Stimulated activated CD8-positive, alpha-beta memory T cell treated with anti-CD3 and anti-CD28 coated beads, Interleukin-4, amount 100 ng/mL, for 1 hour (primary cell): ENCODE measurements at places on chromosomes 4 and X.

GRCh38 chr4:137283737-137284136 is 248.6 kb downstream of the PCDH18 start:
- no peak for DNase-seq

- DNase-seq = no peak
These were observed 223.0 kb downstream of the TACR3 start for GRCh38 chr4:103496800-103497199.

- no peak for DNase-seq
These were observed 190.3 kb upstream of the PSAPL1 start for GRCh38 chr4:7625071-7625470.

DNA sequence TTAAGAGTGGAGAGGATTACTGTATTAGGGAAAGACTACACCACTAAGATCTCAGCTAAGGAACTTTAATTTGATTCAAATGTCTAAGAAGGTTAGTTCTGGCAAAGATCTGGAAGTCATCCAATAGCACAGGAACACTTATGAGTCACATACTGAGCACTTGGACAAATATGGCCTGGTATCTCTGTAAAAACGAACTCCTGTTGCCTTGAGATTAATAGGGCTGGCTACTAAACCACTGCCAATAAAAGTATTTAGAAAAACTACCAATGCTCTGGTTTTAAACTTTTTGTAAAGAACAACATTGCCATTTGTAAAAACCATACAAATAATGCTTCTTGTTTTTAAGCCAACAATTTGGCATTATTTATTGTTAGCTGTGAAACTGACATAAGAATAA is 70.5 kb downstream of the SEC24D start:
- DNase-seq = no peak

GRCh38 chrX:87525771-87526229 is 8.2 kb downstream of the KLHL4 start:
- no peak for DNase-seq

- DNase-seq = no peak
These were observed 537.3 kb upstream of the FTHL17 start for GRCh38 chrX:31609130-31609529.

- no peak for DNase-seq
These were observed 67.4 kb upstream of the HELT start for GRCh38 chr4:184950926-184951325.

GRCh38 chrX:122119361-122119760 is 1064.7 kb upstream of the GRIA3 start:
- no peak for DNase-seq

- DNase-seq = no peak
These were observed 9.4 kb upstream of the ADH1B start for GRCh38 chr4:99330648-99331047.

DNA sequence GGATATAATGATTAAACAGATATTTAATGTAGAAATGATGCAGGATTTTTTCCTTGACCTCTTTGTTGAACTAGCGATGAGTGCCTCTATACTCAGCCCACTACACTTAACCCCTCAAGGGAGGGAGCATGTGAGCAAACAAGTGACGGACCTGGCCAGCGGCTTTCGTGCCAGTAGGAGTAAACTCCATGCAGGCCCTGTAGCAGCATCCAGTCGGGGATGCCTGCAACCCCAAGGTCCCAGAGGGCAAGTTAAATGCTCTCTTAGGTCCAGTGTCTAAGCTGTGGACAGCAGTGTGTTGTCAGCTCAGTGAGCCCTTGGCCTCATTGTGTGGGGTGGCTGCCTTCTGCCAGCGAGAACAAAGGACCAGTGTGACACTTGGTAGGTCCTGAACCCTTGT is 708.7 kb downstream of the TECRL start:
- DNase-seq = no peak

- no peak for DNase-seq
These were observed 85.9 kb downstream of the REPS2 start for GRCh38 chrX:17032351-17032750.

GRCh38 chrX:91414713-91415112 is 19.9 kb upstream of the PABPC5 start:
- DNase-seq = no peak

GRCh38 chrX:132955690-132956089 is 2.7 kb downstream of the HS6ST2 start:
- DNase-seq = no peak

- no peak for DNase-seq
These were observed 7.7 kb downstream of the F8A2 start for GRCh38 chrX:155389634-155390033.

- DNase-seq = no peak
These were observed 689.4 kb upstream of the ATOH1 start for GRCh38 chr4:93139118-93139517.

- DNase-seq = no peak
These were observed 41.3 kb upstream of the ASMTL start for GRCh38 chrX:1493877-1494510.

- no peak for DNase-seq
These were observed 217.3 kb downstream of the SPANXN1 start for GRCh38 chrX:145464650-145465049.

DNA sequence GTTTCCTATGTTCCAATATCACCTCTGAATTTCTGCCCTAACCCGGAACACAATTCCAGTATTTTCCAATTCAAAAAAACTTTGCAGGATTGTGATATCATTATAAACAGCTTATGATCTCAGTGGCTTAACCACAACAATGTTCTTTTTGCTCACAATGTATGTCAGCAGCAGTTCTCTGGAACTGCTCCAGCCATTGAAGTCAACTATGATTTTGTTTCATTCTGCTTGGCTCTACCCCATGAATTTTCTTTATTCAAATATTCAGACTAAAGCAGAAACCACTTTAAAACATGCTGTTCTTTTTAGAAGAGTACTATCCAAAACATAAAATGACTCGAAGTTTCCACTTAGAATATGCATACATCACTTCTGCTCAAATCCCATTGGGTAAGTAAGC is 1611.1 kb downstream of the ARAP2 start:
- DNase-seq = no peak

DNA sequence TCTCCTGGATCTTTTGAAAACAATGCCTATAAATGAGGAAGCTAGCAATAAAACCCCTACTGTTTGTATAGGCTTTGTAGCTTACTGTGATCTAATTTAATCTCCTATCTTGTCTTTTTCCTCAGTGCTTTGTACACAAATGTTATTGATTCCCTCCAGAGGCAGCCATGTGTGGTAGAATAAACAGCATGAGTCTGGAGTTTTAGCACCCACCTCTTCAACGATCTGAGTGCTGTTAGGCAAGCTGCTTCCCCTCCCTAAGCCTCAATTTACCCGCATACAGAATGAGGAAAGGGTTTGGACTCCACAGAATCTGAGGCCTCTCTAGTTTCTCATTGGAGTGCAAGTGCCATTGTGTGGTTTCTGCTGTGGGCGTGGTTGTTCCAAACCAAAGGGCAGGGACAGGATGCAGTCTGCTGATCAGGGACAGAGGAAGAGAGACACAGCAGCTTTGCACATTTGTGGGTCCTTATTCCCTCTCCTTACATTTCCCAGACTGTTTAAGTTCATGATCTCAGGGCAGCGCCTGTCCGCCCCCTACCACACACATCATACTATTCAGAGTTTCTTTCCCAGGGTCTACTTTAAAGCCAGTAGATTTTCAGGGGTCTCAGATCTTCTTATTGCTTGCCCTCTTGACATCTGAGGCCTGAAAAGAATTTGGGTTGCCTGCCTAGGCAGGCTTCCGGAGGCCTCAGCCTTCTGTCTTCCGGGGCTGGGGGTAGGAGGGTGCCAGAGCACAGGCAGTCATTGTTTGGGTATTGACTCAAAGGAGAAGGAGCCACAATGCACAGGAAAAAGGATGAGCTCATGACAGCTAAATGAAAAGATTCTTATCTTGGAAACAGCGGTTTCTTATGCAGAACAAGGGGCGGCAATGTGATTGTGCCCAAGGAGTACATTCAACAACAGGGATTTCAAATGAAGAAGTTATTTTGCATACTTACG is 114.9 kb upstream of the TEX13D start:
- DNase-seq = peak; percentile 25

- no peak for DNase-seq
These were observed 84.5 kb downstream of the AFF1 start for GRCh38 chr4:87019246-87019791.

GRCh38 chr4:174763454-174764104 is 65.5 kb downstream of the GLRA3 start:
- DNase-seq = no peak

GRCh38 chrX:130887376-130887775 is 15.6 kb downstream of the ENOX2 start:
- DNase-seq = no peak

GRCh38 chrX:47175588-47175980 is 18.0 kb upstream of the UBA1 start:
- DNase-seq = no peak

DNA sequence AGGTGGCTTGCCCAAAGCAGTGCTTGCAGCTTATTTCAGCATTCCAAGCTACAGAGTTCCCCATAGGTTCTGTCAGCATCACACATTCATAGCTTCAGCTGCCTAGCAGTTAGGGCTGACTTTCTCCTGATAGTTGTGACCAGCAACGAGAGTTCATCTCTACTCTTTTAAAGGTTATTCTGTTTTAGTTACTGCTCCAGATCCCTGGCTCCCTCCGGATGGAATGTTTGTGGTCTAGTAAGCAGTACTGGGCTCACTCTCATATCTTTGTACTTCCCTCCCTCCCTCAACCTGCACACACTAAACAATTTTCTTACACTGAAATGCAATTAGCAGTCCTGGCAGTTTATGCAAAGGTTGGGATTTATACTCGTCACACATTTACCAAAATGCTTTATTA is 43.9 kb downstream of the PTTG2 start:
- DNase-seq = no peak

DNA sequence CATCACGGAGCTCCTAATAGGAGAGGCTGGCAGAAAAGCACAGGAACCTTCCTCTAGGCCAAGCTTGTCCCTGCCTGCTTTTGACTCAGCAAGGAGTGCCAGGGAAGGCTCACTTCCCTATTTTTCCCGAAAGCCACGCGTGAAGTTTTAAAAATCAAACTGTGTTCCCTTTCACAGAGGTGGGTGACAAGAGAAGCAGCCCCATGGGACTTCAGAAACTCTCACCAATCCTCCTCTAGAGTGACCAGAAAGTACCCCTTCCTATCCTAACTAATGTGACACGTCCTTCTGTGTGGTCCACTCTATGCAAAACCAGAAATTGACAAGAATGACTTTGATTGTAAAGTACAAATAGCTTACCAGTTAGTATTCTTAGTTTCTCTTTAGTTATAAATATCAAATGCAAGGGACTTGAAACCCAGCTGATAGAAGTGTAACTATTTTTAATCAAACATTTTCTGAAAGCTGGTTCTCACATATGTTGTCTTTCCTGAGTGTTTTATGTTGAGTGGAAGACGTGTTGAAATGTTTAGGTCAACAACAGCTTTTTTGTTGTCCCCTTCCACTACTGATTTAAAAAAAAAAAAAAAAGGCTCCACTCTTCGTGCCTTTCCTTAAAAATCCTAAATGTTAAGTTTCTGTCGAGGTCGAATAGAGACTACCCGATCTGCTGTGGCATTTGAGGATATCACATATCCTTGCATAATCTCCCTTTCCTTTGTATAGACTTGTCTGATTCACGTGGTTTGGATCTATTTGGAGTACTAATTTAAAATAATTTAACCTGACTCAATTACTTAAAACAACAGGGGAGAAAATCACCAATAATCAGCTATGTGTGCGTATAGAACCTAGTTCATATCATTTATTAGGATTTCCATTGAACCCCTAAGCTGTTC is 42.1 kb downstream of the NFKB1 start:
- no peak for DNase-seq

- no peak for DNase-seq
These were observed 1470.4 kb downstream of the ADGRL3 start for GRCh38 chr4:62670514-62670913.

DNA sequence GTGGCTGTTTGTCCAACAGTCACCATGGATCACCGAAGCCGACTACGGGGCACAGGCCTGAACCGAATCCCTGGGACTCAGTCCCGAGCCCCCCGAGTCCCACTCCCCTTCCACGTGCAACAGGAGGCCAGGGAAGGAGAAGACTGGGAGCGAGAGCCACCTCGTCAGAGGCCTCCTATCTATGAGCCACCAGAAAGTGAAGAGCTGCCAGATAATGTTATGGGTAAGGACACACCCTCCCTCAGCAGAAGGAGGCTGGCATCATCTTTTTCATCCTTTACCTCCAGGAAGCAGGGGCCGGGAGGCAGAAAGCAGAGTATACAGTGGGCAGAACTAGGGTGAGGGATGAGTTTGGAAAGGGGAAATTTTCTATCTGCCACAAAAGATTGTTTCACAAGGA is 2.8 kb upstream of the PRDX4 start:
- no peak for DNase-seq

GRCh38 chr4:143581331-143581946 is 67.9 kb downstream of the SMARCA5 start:
- no peak for DNase-seq

DNA sequence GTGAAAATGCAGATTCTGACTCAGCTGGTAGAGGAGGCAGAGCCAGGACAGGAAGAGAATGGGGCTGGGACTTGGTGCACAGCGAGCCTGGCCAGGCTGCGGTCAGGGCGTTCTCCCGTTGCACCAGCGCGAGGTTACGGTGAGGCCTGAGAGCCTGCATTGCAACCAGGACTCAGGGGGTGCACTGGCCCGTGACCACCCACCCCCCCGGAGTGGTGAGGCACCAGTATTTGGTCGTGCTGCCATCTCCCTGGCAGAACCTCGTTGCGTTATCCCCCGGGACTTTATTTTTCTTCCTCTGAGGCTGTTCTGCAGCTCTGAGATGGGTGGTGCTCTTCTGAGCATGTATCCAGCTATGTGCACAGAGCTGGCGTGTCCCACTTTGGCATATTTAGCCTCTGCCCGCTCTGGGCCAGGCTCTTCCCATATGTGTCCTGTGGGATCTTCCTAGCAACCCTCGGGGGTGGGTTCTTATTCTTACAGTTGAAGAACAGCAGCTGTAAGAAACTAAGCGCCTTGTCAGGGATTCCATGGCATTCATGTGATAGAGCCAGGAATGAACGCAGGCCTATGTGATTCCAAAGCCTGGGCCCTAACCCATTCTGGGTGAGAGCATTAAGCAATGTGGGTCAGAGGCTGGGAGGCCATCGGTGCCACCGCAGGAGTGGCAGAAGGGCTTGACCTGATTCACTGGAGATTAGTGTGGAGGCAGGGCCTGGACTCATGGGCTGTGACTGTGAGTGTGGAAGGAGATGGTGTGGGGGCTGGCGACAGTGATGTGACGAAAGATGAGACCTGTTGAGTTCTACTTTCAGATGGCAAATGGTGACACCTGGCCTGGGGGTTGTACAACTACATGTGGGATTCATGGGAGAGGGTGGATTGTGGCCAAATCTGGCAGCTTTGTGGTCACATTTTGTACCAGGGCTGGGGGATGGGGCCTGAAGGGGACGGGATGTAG is 3.1 kb downstream of the TADA2B start:
- DNase-seq = no peak

DNA sequence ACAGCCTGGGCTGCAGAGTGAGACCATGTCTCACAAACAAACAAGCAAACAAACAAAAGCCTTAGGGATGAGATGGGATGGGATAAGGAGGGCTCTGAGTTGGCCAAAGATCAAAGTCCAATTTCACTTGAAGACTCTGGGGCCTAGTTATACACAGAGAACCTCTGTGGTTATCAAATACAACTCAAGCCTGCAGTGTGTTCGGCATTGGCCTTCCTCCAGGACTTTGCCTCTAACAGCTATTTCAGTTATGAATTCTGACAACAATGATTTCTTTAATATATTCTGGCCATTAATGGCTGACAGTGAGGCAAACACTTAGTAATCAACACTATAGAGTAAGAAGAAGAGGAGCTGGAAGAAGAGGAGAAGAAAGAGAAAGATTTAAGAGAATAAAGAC is 171.1 kb downstream of the PDGFRA start:
- DNase-seq = no peak
